ENCODE measurements at places on chromosomes 2 and 18.

GRCh38 chr2:172539767-172540166 is 16.1 kb upstream of the PDK1 start:
- no peak for DNase-seq

DNA sequence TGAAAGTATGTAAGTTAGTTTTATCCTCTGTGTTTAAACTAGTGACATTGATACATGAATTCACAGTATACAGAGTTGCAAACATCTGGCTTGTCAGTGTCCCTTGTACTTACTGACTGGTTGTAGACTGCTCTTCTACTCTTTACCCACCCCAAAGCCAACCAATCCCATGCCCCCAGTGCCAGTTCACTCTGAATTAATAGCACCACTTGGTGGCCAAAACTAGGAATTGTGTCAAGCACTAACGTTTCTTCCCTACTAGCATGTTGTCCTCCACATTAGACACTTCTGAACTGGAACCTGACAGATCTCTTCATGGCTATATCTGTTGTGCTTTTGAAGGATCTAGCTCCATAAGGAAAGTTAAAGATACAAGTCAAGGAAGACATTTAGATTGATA is 27.2 kb upstream of the OTX1 start:
- no peak for DNase-seq

- no peak for DNase-seq
Measured at GRCh38 chr2:8573234-8573941, 108.5 kb upstream of the ID2 start.

- no peak for DNase-seq
Measured at GRCh38 chr2:227816507-227817294, 3.1 kb downstream of the CCL20 start.

GRCh38 chr2:199443589-199444130 is 14.1 kb downstream of the SATB2 start:
- DNase-seq, result no peak
